ENCODE measurements at places on chromosomes 7 and 10. TPM values are rescaled to one million over a fixed set of nuclear protein-coding genes. Genes with fewer than 3 reads are reported as not detected.

FAM25A gene
- total RNA-seq, result not detected

CFAP43 gene
- 0.25 TPM for total RNA-seq

DNA sequence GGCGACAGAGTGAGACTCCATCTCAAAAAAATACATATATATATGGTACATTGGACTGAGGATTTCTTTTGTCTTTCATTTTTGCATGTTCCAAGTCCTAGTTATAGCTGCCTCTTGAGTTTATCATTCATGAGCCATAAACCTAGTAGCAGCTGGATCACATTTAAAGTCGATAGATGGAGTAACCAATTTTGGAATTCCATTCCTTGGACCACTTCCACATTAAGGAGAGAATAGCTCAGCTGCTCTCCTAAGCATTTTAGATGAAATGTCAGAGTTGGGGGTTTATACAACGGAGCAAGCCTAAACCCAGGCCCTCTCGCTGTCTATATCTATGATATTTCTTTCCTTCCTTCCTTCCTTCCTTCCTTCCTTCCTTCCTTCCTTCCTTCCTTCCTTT lies 141.2 kb downstream of the LYZL1 start:
- H3K4me1 ChIP-seq, result peaks cover 1% of the 10 kb centered on the region
- no peak for DNase-seq
- no peak overlapping the region for H3K4me3 ChIP-seq
- H3K27ac ChIP-seq, result no peak overlapping the region
- H3K27me3 ChIP-seq, result no peaks in the 10 kb centered on the region

PNLIPRP3 gene
- not detected for total RNA-seq

- no peak for DNase-seq
- no peak overlapping the region for H3K27ac ChIP-seq
- peaks cover 18% of the 10 kb centered on the region for H3K36me3 ChIP-seq
Observed at GRCh38 chr10:13614530-13615332, 28.0 kb downstream of the PRPF18 start.

AFAP1L2 gene
- 3.8 TPM for total RNA-seq

GPR15LG gene
- total RNA-seq, result not detected

DNA sequence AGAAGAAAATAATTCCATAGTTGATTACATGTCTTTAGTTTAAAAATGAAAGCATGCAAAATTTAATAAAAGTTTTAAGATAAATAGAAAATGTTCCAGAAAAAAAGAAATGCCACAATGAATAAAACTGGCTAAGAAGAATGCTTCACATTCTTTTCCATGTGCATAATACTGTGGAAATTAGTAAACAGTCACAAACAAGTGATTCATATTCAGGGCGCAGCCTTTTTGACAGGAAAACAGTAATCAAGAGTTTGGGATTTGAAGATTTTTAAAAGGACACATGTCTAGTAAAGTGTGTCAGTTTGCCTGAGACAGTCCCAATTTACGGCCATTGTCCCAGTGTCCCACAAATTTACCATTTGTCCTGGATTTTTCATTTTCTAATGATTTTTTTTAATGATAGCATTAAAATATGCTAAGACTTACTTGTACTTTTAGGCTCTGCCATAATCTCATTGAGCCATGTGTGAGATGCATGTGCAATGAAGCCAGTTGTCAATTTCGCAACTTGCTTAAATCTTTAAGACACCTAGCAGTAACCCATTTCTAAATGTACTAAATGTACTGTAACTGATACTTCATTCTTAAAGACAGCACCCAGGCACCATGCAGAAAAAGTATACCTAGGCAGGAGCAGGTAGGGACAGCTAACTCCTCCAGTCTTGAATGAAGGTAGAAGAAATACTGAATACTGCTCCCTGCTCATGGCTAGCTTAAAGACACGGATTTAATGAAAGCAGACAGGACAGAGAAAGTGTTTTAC lies 46.9 kb downstream of the ZNF438 start:
- H3K27ac ChIP-seq, result no peak overlapping the region
- no peak for DNase-seq
- H3K4me3 ChIP-seq, result no peak overlapping the region

GRCh38 chr10:96794836-96795733 lies 37.0 kb upstream of the LCOR start:
- H3K27me3 ChIP-seq, result peaks cover 20% of the 10 kb centered on the region
- no peaks in the 10 kb centered on the region for H3K36me3 ChIP-seq
- H3K4me1 ChIP-seq, result peaks cover 1% of the 10 kb centered on the region
- H3K4me3 ChIP-seq, result no peak overlapping the region
- no peak for DNase-seq

DNA sequence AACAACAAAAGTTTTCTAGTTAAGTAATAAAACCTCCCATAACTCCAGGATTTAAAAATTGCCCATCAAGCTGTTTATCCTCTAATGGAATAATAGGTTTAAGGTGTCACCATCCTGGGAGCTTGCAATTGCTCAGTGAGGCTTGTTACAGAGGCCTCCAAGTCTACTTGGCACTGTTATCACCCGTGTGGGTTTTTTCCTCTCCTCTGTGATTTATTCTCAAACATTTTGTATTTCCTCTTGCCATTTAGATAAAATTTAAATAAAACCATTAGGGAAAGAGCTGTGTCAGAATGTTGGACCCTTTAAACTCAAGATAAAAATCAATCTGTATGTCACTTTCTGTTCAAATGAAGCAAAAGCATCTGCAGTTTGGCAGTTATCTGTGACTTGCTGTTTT lies 202.6 kb downstream of the GALNT17 start:
- no peak for DNase-seq
- H3K4me3 ChIP-seq, result no peak overlapping the region
- H3K4me1 ChIP-seq, result no peaks in the 10 kb centered on the region
- H3K27me3 ChIP-seq, result no peaks in the 10 kb centered on the region
- H3K27ac ChIP-seq, result no peak overlapping the region

GRCh38 chr7:151824373-151824933 lies 52.5 kb downstream of the PRKAG2 start:
- H3K36me3 ChIP-seq, result no peaks in the 10 kb centered on the region
- no peak overlapping the region for H3K4me3 ChIP-seq
- H3K27ac ChIP-seq, result no peak overlapping the region
- no peak for DNase-seq
- H3K27me3 ChIP-seq, result no peaks in the 10 kb centered on the region

GRCh38 chr7:5827755-5828154 lies 46.3 kb upstream of the RNF216 start:
- no peaks in the 10 kb centered on the region for H3K27me3 ChIP-seq
- H3K27ac ChIP-seq, result no peak overlapping the region
- no peaks in the 10 kb centered on the region for H3K36me3 ChIP-seq

SYT15B gene
- total RNA-seq, result 0.47 TPM

DNA sequence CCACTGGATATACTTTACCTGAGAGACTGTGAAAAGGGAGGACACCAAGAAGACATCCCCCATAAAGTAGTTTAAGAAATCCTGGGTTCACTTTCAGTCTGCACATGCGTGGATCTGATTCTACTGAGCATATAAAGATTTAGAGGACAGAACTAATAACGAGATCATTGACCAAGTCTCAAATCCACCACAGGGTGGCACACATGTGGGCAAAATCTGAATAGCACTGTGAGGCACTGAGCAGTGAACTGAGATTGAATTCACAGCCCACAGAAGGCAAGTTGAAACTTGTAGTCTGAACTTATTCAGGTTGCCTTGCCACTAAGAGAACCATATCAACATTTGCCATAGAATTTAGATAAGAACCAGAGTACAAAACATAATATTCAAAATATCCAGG lies 818.6 kb downstream of the GRID1 start:
- no peak overlapping the region for H3K4me3 ChIP-seq
- no peaks in the 10 kb centered on the region for H3K4me1 ChIP-seq
- H3K36me3 ChIP-seq, result no peaks in the 10 kb centered on the region
- peaks cover 9% of the 10 kb centered on the region for H3K27me3 ChIP-seq
- DNase-seq, result no peak

GRCh38 chr10:76667408-76668370 lies 969.9 kb downstream of the KCNMA1 start:
- no peak for DNase-seq
- H3K27me3 ChIP-seq, result no peaks in the 10 kb centered on the region
- no peaks in the 10 kb centered on the region for H3K4me1 ChIP-seq
- no peak overlapping the region for H3K27ac ChIP-seq
- H3K36me3 ChIP-seq, result no peaks in the 10 kb centered on the region

DNA sequence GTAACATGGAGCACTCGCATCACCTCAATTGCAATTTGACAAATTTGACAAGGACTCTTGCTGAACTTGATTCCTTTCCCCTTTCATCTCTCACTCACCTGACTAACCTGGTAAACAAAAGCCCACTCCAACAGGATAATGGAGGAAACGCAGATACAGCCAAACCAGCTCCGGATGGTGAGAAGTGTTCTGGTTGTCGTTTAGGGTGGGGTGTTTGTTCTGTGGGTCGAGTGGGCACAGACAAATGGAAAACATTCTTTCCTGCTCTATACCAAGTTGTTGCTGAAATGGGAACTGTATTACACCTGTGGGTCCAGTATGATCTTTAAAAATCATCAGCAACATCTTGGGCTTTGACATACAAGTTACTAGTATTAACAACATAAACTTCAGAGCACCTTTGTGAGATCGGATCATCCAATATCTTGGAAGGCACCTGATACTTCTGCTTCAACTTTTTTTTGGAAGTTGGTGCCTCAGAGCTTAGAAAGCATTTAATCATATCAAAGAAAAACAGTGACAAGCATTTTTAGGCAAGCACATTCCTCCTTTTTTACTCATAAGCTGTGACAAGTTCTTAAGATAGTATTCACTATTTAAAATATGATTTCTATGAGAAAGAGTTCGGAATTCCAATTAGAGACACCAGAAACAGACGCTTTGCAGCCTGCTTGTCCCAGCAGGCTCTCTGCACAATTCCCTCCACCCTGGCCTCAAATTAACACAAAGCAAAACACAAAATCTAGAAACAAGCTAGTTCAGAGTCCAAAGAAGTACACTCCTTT lies 58.1 kb downstream of the CCDC186 start:
- H3K36me3 ChIP-seq, result peaks cover 3% of the 10 kb centered on the region
- no peak for DNase-seq
- H3K4me3 ChIP-seq, result no peak overlapping the region
- H3K4me1 ChIP-seq, result no peaks in the 10 kb centered on the region
- peaks cover 32% of the 10 kb centered on the region for H3K27me3 ChIP-seq

GRCh38 chr10:60818134-60818770 lies 40.0 kb downstream of the CDK1 start:
- DNase-seq, result no peak
- no peaks in the 10 kb centered on the region for H3K4me1 ChIP-seq
- H3K27me3 ChIP-seq, result peaks cover 2% of the 10 kb centered on the region
- no peak overlapping the region for H3K4me3 ChIP-seq

GRCh38 chr7:100881136-100881535 lies 6.2 kb downstream of the SRRT start:
- H3K4me1 ChIP-seq, result peaks cover 43% of the 10 kb centered on the region
- peaks cover 48% of the 10 kb centered on the region for H3K36me3 ChIP-seq
- no peak overlapping the region for H3K4me3 ChIP-seq
- no peak overlapping the region for H3K27ac ChIP-seq

AGR2 gene
- not detected for total RNA-seq

GRCh38 chr7:4003503-4003902 lies 678.6 kb upstream of the FOXK1 start:
- no peak overlapping the region for H3K4me3 ChIP-seq
- H3K27me3 ChIP-seq, result peaks cover 3% of the 10 kb centered on the region
- H3K4me1 ChIP-seq, result no peaks in the 10 kb centered on the region
- no peak for DNase-seq

DNA sequence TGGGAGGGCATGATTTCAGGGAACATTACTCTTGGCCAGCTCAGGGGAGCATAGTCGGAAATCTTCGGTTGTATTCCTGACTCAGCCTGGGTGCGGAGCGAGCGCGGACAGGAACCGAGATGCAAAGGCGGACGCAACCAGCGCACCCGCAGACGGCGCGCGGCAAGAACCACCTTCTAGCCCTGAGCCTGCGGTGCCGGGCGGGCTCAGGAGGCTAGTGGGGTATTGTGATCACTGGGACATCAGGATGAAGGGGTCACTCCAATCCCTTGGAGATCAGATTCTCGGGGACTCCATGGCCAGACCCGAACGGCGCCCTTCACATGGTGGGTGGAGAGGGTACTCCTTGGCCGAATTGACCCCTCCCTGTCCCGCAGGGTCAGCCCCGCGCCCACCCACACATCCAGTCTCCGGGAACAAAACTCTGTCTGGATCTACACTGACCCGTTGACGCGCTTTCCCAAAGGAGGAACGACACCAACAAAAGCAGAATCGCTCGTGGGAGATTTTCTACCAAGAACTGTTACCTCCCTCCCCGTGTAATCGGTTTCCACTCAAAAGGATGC lies 730.5 kb downstream of the ZWINT start:
- H3K4me3 ChIP-seq, result peak overlapping the region; percentile 10
- H3K27ac ChIP-seq, result no peak overlapping the region
- H3K36me3 ChIP-seq, result no peaks in the 10 kb centered on the region
- DNase-seq, result no peak

GRCh38 chr7:92727755-92728154 lies 108.6 kb downstream of the CDK6 start:
- H3K27me3 ChIP-seq, result no peaks in the 10 kb centered on the region
- no peak overlapping the region for H3K27ac ChIP-seq
- DNase-seq, result no peak
- H3K4me1 ChIP-seq, result peaks cover 34% of the 10 kb centered on the region
- H3K4me3 ChIP-seq, result no peak overlapping the region
- H3K36me3 ChIP-seq, result peaks cover 33% of the 10 kb centered on the region

HMX2 gene
- total RNA-seq, result not detected

IL2RA gene
- total RNA-seq, result 184 TPM

DNA sequence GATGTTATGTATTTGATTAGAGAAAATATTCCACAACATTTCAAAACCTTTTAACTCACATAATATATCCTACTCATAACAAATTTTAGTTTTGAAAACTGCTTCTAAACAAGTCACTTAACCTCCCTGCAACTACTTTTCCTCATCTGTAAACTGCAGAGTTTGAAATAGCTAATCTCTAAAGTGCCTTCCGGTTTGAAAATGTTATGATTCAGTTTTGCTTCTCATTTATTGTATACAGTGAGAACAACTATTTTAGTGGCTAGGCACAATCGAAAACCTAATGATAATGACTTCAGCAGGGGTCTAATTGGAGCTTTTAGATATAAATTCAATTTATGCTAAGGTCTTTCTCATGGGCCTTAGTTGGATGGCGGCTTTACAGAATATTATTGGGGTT lies 30.7 kb upstream of the TEX47 start:
- H3K27ac ChIP-seq, result no peak overlapping the region
- no peaks in the 10 kb centered on the region for H3K27me3 ChIP-seq
- no peak for DNase-seq
- no peak overlapping the region for H3K4me3 ChIP-seq

DNA sequence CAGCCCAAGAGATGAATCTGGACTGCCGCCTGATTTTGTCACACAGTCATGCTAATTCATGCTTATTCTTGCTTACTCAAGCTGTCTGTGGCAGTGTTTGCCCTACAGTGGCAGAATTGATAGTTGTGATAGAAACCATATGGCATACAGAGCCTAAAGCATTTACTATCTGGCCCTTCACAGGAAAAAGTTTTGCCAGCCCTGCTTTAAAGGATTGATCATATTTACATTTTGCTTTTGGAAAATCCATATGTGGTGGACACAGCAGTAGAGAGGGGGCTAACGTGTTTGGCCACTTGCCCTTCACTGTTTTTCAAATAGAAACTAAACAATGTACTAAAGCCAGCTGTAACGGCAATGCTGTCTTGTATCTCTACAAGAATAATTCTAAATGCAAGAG lies 974.0 kb upstream of the GHITM start:
- no peak for DNase-seq
- H3K36me3 ChIP-seq, result no peaks in the 10 kb centered on the region
- H3K4me3 ChIP-seq, result no peak overlapping the region

PTPN20 gene
- total RNA-seq, result 2.4 TPM

SH2D4B gene
- total RNA-seq, result 0.22 TPM

- H3K36me3 ChIP-seq, result no peaks in the 10 kb centered on the region
- no peak overlapping the region for H3K4me3 ChIP-seq
- peak; percentile 22 for DNase-seq
- H3K27ac ChIP-seq, result no peak overlapping the region
- peaks cover 5% of the 10 kb centered on the region for H3K27me3 ChIP-seq
Observed at GRCh38 chr10:132904814-132905649, 37.3 kb downstream of the CFAP46 start.
